Left lobe of liver (tissue), 2 donors: ENCODE measurements at places on chromosomes 1 and 21.

GRCh38 chr1:248416226-248416625 is 13.4 kb downstream of the OR2T1 start:
- DNase-seq, result no peak

GRCh38 chr1:189220750-189221149 is 1256.9 kb downstream of the BRINP3 start:
- DNase-seq, result no peak

DNA sequence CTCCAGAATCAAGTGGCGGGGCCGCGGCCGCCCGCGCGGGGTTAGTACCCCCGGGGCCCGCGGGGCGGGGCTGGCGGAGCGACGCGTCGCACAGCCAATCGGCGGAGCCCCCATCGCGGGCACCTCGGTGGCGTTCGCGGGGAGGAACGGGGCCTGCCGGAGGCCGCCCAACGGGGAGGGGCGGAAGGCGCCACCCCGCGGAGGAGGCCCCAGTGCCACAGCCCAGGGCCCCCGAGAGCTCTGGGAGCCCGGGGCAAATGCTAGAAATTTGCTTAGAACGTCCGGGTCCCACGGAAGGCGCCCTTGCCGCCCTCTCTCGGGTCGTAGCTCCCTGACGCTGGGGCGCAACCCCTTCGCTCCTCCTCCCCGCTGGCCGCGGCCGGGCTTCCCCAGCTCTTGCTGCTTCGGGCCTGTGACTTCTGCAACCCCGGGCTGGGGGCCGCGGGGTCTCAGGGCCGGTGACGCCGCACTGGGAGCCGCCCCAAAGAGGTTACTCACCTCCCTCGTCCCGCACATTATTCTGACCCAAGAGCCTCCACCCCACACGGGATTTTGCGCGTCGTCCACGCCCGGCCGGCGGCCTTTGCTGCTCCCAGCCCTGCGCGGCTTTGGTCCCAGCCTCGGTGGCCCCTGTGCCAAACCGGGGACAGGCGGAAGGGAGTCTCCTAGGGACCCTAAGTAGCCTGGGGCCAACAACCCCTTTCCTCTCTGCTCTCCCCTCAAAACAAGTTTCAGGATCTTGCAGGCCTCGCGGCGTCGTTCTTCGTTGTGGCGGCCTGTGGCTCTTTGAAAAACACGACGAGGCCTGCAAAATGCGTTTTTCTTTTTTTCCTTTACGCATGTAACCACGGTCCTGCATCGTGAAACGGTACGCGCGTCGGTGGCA is at the start of gene RUNX3:
Gene RUNX3 (minus strand): TSS at position 17 of the 886 bp plus-strand sequence. CDS start 408 bp downstream, outside the sequence.
- DNase-seq, result no peak

GRCh38 chr1:209010475-209011230 is 572.9 kb upstream of the CAMK1G start:
- DNase-seq, result no peak
